ENCODE measurements at places on chromosomes 4 and X.

- peak; percentile 3 for DNase-seq
Observed at GRCh38 chrX:31832263-31832662, 760.4 kb upstream of the FTHL17 start.

DNA sequence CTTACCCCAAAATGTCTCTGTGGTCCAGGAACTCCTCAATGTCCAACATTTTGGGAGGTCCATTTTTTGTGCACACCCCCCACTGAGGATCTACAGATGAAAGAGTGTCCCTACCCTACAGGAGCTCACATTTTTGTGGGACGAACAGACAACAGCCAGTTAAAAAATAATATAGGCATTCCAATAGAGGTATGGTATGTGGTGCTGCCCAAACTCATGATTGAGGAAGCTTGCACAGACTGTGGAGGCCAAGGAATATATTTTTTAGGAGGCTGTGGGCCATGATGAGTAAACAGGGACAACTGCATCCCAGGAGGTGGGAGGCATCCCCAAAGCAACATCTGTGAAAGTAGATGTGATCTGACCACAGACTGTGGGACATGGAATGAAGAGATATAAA, 181.0 kb upstream of the HCCS start:
- DNase-seq = no peak

- DNase-seq = peak; percentile 74
Observed at GRCh38 chrX:119790977-119791436, 423 bp downstream of the RPL39 start.

- DNase-seq = no peak
Observed at GRCh38 chr4:19831644-19832285, 419.9 kb upstream of the SLIT2 start.

- DNase-seq = no peak
Observed at GRCh38 chr4:82213485-82214417, 160.0 kb downstream of the HNRNPD start.

DNA sequence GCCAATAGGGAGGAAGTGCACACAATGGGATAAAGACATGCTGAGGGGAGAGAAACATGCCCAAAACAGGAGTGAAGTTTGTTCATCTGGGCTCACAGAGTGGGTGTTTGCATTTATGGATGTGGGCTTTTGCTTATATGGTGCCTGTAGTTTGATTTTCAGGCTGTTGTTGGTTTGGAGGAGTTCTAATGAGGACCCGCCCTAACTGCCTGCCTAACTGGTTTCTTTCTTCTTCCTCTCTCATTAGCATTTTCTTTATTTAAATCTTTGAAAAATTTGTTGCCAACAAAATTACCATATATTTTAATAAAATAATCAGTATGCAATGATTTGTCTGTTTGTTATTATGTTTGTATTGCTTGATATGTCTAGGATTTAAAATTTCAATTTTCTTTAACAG, 1965.8 kb downstream of the C4orf33 start:
- DNase-seq = no peak

- DNase-seq = no peak
Observed at GRCh38 chrX:26262121-26262523, 46.2 kb downstream of the MAGEB5 start.

- DNase-seq = no peak
Observed at GRCh38 chr4:10703766-10704429, 19.3 kb upstream of the CLNK start.

- peak; percentile 21 for DNase-seq
Observed at GRCh38 chr4:17812801-17813200, 2.0 kb downstream of the NCAPG start.

DNA sequence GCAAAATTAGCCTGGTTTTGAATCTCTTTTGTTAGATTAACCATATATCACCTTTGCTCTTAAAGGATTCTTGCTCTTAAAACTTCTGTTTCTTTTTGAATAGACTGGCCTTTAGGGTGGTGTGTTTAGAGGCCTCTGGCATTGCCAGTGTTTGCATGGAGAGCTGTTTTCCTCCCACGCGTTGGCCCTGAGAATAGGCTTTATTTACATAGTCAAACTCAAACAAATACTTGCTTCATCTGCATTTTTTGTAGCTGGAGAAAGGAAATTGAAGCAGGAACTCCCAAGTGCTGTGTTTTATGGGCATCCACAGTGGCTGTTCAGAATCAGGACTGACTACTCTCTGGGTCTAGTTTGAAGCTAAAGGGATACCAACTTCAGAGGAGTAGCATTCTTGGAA, 2.7 kb downstream of the SHROOM2 start:
- DNase-seq = no peak

DNA sequence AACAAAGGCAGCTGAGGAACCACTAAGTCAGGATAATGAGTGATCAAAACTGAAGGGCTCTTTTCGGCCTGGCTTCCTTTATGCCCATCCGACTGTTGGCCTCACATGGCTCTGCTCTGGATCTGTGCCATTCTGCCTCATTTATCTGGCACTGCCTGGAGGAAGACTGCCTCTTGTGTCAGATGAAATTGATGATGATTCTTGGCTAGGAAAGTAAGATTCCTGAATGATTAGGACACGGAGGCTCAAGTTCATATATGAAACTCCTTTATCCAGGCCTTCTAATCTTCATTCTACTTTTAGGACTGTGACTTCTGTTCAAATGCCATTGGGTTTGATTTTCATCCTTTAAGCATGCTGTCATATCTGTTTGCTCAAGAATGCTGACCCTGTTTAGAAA, 475.4 kb upstream of the RPS6KA3 start:
- DNase-seq = no peak

GRCh38 chrX:1210844-1211243, 1.6 kb downstream of the CRLF2 start:
- DNase-seq = no peak

DNA sequence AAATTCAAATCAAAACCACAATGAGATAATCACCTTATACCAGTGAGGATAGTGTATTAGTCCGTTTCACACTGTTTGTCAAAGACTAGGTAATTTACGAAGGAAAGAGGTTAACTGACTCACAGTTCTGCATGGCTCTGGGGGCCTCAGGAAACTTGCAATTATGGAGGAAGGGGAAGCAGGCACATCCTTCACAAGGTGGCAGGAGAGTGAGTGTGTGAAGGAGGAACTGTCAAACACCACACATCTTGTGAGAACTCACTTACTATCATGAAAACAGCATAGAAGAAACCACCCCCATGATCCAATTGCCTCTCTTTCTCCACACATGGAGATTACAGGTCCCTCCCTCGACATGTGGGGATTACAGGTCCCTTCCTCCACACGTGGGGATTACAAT, 54.7 kb upstream of the TRPC5 start:
- DNase-seq = no peak

DNA sequence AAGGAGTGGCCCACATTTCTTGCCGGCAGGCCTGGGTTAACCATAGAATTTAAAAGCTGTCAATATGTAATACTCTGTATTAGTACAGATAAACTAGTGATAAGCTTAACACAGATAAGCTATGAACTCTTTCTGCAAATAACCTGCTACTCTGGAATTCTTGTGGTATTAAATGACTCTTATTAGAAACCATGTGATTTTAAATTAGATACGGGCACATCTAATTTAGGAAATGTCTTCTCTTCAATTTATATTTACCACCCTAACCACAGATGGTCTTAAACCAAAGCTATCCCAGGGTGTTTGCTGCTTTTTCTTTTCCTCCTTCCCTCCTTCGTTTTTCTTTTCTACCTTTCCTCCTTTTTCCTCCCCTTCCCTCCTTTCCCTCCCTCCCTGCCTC, 4.9 kb downstream of the GNRHR start:
- DNase-seq = no peak

DNA sequence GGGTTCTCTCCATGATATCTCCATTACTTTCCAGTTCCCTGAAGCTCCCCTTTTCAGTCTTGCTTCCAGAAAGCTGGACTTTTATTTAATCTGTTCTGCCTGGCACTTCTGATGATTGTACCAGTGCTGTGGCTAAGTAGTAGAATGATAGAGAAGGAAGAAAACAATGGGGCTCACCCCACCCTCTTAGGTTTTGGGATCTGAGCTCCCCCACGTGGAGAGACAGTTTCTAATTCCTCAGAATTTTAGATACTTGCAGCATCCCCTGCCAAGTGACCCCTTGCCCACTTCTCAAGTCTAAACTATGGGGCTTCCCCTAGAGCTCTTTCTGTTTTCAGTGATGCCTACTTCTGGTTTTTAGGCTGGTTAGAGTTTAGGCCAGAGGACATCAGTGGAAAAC, 73.9 kb downstream of the GC start:
- no peak for DNase-seq

GRCh38 chr4:56296526-56296925, 90.8 kb downstream of the AASDH start:
- peak; percentile 42 for DNase-seq

- peak; percentile 22 for DNase-seq
Observed at GRCh38 chrX:17459661-17460060, 84.7 kb downstream of the NHS start.

DNA sequence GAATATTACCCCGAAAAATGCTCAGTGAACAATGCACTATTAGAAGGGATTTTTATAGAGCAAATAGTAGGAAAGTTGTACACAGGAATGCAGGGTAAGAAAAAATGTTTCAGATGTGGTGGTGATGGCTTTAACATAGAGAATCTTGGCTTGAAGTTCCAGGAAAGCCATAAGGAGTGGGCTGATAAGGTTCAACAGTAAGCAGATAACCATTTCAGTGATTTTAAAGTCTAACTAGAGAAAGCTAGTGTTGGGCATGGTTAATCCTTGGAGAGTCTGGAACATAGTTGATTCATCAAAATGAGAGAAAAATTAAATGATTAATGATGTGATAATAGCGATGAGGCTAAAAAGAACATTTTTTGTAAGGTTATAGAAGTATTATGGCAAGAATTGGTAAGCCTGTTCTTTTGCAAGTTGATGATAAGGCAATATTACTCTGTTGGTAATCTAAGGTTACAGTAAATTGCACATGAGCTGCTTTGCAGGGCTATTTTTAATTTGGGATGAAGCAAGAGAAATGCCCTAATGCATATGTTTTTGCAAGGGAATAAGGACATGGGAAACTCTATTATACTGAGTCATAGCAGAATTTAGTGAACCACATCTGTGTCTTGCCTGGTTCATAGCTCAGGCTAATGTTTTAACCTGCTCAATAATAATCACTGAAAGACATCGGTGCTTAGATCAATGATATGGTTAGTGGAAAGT, 44.3 kb downstream of the GALNTL6 start:
- no peak for DNase-seq

GRCh38 chr4:147085781-147086180, 140.1 kb upstream of the TTC29 start:
- DNase-seq = no peak

GRCh38 chr4:155543126-155543765, 123.4 kb upstream of the GUCY1A1 start:
- DNase-seq = no peak

- DNase-seq = no peak
Observed at GRCh38 chrX:37847733-37848197, 394 bp upstream of the DYNLT3 start.

- no peak for DNase-seq
Observed at GRCh38 chr4:186792728-186793366, 69.2 kb upstream of the FAT1 start.

GRCh38 chr4:168711197-168712140, 214.6 kb downstream of the PALLD start:
- no peak for DNase-seq

GRCh38 chr4:101236097-101236496, 111.2 kb downstream of the PPP3CA start:
- no peak for DNase-seq

DNA sequence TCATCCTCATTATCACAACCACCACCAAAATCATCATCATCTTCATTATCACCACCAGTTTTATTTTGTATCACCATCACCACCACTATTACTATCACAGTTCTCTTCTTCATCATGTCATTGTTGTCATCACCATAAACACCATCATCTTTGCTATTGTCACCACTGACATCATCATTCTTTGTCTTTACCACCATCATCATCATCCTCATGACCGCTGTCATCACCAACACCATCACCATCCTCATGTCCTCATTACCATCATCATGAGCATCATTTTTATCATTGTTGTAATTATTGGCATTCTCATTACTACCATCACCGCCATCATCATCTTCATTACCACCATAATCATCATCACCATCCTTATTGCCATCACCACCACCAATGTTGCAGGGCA, 31.4 kb downstream of the EVC start:
- DNase-seq = no peak

- DNase-seq = no peak
Observed at GRCh38 chrX:53354669-53355068, 67.8 kb downstream of the SMC1A start.

- no peak for DNase-seq
Observed at GRCh38 chrX:72052415-72053090, 79.2 kb downstream of the RTL5 start.

GRCh38 chr4:157978680-157979361, 194.0 kb downstream of the GASK1B start:
- peak; percentile 93 for DNase-seq

DNA sequence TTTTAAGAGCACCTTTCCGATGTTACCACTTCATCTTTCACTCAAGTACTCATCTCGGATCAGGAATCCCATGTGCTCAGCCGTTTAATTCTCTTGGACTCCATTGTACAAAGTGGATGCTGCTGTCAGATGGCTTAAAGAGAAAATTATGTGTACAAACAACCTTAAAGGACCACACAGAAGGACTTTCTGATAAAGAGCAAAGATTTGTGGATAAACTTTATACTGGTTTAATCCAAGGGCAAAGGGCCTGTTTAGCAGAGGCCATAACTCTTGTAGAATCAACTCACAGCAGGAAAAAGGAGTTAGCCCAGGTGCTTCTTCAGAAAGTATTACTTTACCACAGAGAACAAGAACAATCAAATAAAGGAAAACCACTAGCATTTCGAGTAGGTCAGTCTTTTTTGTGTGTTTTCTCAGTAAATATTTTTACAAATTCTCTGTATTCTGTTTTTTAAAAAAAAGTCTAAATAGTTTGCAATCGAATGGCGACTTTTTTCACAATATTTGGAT, 20.1 kb downstream of the MMAA start:
- DNase-seq = no peak

DNA sequence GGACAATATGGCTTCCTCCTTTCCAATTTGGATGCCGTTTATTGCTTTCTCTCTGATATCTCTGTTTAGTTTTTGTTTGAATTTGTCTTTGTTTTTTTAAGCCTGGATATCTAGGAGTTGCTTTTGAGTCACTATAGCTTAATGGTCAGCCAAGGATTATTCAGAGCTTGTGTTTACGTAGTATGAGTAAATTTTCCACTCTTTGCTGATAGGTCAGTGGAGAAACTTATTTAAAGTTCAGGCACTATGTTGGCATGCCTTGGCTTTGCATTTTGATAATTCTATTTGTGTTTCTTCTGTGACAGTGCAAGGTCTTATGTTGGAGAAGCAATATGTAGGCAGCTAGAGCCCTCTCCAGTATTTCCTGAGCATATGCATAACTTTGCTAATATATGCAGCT, 315.2 kb downstream of the GRID2 start:
- DNase-seq = no peak
